ENCODE measurements at places on chromosomes 5 and 9.
A peak's percentile ranks its signal among the peaks of the same experiment; 100 is the strongest.

DNA sequence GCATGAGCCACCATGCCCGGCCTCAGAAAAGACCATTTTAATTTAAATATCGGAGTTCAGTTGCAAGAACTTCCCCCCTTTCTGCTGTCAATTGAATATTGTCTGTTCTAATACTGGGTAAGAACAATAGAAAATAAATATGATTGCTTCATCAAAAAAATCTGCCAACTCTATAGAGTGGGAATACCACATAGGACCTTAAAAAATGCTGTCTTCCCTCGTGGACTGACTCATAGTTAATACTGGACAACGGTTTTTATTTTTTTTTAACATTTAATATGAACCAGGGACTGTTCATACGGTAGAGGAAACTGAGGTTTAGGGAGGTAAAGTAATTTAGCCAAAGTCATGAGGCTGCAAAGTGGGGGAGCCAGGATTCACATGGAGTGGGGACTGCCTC, 9.7 kb downstream of the ZNF462 start:
- DNase-seq: no peak

DNA sequence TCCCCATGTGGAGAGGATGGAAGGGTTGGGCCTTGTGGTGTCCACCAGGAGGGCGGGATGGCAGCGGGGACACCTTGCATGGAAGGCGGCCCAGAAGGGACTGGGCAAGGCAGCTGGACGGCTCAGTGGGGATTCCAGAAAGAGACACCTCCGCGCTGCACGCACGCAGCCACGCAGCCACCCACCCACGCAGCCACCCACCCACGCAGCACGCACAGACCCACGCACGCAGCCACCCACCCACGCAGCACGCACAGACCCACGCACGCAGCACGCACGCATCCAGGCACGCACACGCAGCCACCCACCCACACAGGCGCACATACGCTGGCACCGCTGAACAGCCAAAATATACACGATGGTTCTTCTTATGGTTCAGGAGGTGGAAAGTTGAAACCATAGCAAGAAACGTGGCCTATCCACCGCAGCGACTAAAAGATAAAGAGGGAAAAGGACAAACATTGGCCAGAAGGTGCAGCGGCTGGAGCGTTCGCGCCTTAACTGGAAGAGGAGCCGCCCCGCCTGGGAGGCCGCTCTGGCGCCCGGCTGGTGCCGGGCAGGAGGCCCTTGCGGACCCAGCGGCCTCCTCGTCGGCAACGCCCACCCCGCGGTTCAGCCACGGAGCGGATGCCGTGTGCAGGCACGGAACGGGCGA, 22.2 kb upstream of the EXOC3 start:
- DNase-seq: no peak

DNA sequence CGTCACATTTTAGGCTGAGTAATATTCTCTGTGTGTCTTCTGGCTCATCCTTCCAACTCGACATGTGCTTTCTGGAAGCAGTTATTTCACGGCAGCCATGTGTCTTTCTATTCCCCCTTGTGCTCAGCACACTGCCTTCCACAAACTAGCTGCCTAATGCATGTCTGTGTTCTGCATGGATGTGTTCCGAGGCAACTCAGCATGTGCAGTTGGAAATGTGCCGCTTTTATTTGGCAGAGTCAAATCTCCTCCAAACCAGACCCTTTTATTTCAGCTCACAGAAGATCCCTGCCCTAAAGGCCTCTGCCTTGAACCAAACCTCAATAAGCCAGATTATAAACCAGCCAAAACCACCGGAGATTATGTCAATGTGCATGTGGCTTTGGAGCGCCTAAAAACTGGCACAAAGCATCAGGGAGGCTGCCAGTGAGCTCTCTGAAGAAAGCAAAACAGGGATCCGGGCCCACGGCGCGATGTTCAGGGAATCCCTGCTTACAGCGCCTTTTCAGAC, 360.2 kb downstream of the DEPDC1B start:
- no peak for DNase-seq

- no peak for DNase-seq
Measured at GRCh38 chr9:128683340-128684064, 5.5 kb upstream of the SET start.

DNA sequence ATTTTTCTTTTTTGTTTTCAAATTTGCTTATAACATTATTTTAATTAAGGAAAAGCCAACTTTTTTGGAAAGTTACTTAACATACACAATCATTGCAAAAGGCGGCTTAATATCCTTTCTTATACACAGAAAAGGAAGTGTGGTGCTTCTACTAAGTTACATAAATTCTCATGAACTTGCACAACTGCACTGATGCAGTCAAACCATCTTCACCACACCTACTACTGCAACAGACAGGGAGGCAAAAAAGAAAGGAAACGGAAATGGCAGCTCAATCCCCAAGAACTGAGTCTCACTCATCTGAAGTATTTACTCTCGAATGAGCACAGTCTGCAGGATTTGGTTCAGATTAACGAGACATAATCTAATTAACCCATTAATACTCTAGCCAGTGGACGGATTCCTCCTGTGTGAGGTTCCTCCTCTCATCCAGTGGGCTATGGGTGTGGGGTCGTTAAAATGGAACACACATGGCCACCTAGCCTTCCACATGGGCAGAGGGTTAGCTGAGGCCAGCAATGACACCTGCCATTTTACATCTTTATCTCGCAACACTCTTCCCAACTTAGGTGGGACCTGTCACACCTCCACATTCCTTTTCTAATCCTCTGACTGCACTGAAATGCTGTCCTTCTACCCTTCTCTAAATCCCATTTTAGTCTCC, 30.0 kb downstream of the GOLM1 start:
- DNase-seq: no peak

DNA sequence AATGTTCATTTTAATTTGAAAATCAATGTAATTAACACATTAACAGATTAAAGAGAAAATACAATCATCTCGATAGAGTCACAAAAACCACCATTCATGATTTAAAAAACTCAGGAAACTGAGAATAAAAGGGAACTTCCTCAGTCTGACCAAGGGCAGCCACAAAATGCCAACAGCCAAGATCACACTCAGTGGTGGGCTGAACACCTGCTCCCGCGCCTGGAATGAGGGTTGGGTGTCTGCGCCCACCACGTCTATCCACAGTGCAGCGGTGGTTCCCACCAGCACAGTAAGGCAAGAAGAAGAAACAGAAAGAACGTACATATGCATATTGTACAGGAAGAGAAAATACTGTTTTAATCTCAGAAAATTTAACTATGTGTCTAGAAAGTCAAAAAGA, 11.7 kb upstream of the NSMF start:
- DNase-seq: no peak

- no peak for DNase-seq
Measured at GRCh38 chr9:6014670-6015270, 654 bp downstream of the RANBP6 start.

DNA sequence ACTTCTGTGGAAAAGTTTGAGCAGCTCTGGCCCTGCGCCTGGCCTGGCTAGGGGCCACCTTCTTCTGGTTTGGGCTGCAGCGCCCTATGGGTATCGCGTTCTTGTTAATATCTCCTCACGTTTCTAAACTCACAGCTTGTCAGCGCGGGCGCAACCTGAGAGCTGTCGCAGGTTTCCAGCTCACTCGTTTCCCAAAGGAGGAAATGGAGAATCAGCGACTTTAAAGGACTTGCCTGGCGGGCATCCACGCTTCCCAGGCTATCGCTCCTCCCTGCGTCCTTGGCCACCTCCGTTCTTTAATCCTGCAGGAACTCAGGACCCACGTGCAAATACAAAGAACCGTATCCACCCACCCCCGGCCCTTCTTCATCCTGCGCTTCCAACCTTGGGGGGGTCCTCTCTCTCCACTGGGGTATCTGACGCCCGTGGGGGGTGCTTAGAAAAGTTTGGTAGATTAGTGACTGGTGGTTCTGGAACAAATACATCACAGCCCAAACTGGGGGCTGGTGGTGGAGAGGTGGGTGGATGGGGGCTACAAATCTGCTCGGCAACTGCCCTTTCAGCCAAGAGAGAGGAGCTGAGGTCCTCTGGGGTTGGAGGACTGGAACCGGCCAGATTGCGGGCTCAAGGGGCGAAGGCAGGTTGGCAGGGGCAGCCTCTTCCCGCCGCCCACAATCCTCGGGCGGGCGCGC, 578 bp upstream of the PSAT1 start:
- DNase-seq: no peak

- DNase-seq: no peak
Measured at GRCh38 chr5:52657247-52657645, 130.5 kb upstream of the ITGA1 start.

GRCh38 chr5:2383698-2384065, 367.8 kb downstream of the IRX2 start:
- no peak for DNase-seq

DNA sequence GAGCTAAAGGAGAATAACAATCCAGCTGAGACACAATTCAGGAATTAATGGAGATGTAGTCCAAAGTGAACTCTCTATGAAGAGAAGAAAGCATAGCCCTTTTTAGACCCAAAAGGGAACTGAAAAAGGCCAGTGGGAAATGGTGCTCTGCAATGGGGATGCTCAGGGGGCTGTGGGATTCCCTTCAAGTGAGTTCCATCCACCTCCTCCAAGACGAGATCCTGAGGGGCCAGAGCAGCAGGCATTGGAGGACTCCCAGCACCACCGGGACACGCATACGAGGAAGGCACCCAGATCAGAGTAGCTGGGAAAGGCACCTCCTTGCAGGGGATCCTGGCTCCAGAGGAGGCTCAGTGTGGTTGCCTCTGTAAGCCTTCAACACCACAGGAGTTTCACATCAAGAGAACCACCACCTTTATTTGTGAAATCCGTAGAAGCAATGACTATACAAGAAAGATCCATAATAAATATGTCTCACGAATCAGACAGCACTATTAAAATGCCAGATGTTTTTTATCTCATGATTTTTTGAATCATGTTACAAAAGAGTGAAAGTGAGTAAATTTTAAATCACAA, 288.2 kb downstream of the MED10 start:
- DNase-seq: no peak

- DNase-seq: no peak
Measured at GRCh38 chr9:98873951-98874371, 66.5 kb downstream of the GALNT12 start.

GRCh38 chr5:98243972-98244371, 529.5 kb upstream of the RGMB start:
- DNase-seq: no peak

GRCh38 chr9:137788561-137789294, 88.9 kb upstream of the CACNA1B start:
- DNase-seq: no peak

DNA sequence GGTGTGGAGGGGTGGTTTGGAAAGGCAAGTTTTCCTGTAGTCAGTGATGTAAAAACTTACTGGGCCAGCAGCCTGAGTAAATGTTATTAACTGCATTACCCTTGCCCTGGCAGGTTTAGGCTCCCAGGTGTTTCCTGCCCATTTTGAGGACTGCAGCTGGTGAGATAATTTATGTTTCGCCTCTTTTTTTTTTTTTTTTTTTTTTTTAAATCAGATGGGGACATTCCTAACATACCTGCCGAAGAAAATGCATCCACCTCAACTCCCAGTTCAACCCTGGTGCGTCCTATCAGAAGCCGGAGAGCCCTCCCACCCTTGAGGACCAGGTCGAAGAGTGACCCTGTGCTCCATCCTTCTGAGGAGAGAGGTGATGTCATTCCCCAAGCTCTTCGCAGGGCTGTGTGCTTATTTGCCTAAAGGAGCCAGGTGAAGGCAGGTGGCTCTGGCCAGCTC, 60.6 kb downstream of the ENTREP1 start:
- DNase-seq: no peak

- DNase-seq: no peak
Measured at GRCh38 chr5:93421987-93422401, 159.0 kb downstream of the NR2F1-AS1 start.

DNA sequence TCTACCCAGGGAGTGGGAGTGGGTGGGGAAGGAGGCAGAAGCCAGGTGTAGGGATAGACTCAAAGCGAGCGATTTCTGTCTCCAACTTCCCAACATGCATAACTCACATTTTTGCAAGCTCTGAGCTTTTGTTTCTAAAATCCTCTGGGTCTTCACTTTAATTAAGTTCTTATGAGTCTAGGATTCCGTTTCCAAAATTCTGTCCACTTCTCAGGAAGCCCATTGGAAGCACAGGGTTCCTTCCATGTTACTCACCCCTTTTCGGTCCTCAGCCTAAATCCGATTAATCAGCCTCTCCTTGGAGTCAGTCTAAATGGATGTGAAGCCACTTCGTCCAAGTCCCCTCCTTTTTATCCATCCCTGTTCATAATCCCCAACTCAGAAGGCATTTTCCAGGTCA, 1.4 kb downstream of the GPX3 start:
- DNase-seq: no peak

DNA sequence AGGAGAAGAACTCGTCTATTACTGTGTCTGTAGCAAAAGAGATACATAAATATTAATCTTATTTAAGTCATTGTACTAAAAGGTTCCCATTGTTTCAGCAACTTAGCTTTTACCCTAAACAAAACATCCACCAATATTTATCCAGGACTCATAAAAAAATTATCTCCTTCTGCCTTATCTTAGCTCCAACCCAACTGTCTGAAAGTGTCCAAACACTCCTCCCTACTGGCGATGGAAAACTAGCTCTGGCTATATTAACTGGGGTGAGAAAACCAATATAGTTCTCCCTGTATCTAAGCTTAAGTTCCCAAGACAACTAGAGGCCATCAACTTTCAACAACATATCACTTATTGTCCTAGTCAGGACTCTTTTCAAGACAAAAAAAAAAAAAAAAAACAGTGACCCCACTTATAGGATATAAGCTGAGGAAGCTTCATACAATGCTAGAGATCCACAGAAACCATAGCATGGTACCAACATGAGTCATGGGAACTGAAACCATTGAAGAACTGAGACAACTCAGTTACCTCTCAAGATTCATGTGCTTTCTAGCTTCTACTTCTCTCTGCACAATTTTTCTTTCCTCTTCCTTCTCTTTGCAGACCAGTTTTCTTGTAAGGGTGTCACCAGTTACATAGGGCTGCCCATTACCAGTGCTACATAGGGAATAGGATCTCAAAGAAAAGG, 150.7 kb upstream of the RASA1 start:
- DNase-seq: peak; percentile 79

DNA sequence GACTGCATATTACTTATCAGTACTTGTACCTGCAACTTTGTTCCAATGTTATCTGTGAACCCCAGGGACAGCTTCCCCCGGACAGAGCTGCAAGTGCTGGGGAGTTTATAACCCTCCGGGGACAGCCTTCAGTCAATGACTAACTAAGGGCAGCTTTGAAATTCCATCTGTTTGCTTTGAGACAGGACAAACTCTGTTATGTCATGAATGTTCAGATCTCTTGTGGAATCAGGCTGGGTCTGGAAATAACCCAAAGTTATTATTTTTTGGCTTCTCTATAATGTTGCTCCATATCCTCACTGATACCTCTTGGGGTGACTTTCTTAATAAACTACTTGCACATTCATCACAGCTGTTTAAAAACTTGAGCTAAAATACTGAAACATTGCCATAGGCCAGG, 617.5 kb upstream of the TLE4 start:
- no peak for DNase-seq

- DNase-seq: peak; percentile 72
Measured at GRCh38 chr5:1801222-1801966, at the start of gene NDUFS6. Gene NDUFS6 (plus strand): TSS chr5:1801407. CDS start chr5:1801418, 11 bp downstream.

DNA sequence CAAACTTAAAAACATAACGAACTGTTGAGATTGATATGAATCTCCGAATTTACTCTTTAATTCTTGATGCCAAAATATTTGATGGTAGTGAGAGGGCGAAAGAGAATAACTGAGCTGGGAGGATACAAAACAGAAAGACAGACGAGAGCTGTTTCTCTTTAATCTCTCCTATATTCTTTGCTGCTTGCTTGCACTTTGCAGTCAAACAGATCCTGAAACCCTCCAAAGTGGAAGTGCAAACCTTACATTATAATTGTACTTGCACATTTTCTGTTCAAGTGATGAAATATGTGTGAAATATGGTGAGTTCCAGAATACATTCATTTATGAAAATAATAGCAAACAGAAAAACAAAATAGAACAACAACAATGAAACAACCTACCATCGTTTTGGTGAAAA, 63.8 kb downstream of the PAM start:
- no peak for DNase-seq

All from T-helper 2 cell (primary cell).